Myocyte (in vitro differentiated cells): ENCODE measurements at places on chromosomes 1 and 21.

- DNase-seq: peak; percentile 80
These were observed 31.0 kb downstream of the TMCC2 start for GRCh38 chr1:205258719-205259118.

DNA sequence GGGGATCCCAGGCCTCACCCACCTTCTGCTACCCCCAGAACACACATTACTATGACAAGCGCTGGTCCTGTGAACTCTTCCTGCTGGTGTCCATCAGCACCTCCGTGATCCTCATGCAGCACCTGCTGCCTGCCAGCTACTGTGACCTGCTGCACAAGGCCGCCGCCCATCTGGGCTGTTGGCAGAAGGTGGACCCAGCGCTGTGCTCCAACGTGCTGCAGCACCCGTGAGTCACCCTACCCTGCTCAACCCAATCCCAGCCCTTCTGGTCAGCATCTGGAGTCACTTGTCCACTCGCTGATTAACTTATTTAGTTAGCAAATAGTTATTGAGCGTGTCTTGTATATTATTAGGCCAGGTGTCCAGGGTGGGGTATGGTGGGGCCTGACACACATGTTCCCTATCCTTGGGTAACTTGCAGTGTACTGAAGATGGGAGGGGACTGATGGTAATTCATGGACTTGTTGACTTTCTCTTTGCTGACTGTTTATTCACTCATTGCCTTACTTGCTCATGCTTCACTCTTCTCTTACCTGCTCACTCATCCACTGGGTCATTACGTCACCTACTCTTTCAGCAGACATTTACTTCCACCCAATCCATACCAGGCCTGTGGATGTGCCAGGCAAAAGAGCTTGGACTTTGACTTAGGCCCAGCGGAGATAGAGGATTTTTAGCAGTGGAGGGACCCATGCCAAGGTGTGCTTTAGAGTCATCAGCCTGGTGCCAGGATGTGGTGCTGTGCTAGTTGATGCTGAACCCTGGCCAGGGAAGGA is 12.9 kb upstream of the KPNA6 start:
- no peak for DNase-seq

GRCh38 chr1:183168308-183168707 is 17.8 kb upstream of the LAMC2 start:
- peak; percentile 27 for DNase-seq

- DNase-seq: peak; percentile 36
These were observed 1.1 kb downstream of the C2CD2 start for GRCh38 chr21:41952568-41953248.

GRCh38 chr21:28310711-28311110 is 682.0 kb downstream of the LTN1 start:
- no peak for DNase-seq

DNA sequence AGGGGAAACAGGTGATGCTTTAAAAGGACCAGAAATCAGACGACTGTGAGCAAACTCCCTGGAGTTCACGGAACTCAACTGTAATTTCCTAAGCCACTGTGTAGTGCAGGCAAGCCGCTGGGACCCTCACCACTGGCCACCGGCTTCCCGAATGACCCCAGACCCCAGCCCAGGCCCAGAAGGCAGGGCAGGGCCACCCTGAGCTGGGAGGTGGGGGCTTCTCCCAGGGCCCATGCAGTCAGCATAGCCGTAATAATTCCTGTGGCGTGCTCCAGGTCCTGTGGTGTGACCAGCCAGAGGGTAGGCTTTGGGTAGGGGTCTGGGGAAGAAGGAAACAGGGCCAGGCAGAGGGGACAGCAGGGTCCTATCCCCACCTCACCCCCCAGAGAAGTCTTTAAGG is 3.5 kb upstream of the ARF1 start:
- DNase-seq: no peak

- no peak for DNase-seq
These were observed 19.7 kb upstream of the CHIA start for GRCh38 chr1:111270771-111271463.

GRCh38 chr1:219773110-219773509 is 155.2 kb downstream of the SLC30A10 start:
- no peak for DNase-seq

DNA sequence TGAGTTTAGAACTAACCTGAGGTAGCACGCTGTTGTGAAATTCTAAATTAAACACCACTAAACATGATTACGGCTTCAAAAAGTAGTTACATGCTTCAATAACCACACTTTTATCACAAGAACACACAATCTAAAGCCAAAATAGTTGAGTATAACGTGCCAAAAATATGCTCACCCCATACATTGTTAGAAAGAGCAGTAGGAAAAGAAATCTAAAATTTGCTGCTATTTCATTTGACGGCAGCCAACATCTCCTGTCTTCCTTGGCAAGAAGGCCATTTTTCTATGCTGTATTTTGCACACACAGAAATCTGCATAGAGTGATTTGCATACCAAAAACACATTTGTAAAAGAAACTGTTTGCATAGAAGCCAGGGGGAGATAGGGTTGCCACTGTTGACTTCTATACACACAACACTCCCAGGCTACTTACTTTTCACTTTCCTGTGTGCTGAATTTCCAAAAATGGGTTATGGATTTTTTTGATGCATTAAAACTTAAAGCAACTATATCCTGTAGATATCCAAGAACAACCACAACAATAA is 42.9 kb upstream of the DMRTB1 start:
- no peak for DNase-seq

DNA sequence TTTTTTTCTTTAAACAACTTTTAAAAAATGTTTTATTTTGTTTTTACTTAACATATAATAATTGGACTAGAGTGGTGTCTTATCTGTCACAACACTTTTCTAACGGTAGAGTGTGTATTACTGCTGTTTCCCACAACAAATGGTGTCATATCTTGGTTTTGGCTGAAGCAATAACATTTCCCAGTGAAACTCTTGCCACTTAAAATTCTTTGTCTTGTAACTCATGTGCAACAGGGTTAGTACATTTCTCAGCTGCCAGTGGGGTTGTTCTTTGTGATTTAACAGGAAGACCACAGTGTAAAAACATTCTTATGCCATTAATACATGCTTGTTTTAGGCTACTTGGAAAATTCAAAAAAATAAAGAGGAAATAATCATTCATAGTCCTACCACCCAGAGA is 43.5 kb downstream of the ALPL start:
- DNase-seq: peak; percentile 92

DNA sequence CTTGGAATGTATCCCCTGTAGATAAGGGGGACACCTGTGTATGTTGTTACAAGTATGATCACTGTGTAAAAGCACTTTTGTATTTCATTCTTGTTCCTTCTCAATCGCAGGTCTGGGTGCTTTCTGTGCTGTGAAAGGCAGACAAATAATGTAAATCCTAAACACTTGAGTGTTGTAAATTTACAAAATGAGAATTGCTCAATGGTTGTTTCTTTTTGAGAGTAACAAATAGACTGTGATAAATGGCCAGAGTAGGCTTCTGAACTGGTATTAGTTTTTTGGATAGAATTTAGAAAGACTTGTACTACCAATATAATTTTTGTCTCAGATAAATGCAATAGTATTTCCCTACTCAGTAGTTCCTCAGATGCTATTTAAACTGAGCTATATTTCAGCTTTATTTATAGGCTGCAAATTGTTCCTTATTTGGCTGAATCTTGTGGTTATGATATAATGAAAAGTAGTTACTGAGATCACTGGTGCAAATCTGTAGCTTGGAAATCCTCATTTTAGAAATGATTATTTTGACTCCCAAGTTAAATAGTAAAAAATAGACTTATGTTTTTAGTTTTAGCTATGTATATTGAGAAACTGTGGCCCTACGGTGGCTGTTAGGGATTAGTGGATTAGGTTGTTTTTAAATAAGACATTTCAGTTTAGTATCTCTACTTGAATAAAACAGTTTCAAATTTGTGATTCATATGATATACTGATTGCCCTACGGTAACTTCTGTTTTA is 9.2 kb downstream of the BACH1 start:
- no peak for DNase-seq

DNA sequence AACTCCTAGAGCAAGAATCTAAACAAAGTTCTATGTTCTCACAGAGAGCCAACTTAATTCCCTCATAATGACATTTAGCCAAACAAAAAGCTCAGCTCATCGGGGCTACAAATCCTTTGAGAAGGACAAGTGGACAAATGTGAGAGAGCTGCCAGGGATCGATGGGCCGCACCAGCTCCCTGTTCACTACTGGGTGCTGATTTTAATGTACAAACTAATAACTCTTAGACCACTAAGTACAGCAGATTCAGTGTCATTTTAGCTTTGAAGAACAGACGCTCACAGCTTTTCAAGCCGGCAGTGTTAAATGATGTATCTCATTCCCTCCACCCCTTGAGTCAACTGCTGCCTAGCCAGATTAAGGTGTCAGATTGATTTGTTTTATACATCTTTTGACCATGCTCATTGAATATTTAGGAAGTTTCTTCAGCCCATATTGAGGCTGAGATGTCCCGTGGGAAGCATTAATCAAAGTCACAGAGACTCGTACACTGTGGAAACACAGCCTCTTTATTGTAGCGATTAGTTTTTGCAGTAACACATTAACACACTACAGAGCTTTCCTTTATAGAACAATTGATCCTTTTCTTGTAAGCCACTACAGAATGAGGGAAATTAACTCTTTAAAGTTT is 21.1 kb downstream of the PROX1 start:
- DNase-seq: no peak

- no peak for DNase-seq
These were observed 642 bp upstream of the CREG1 start for GRCh38 chr1:167554028-167554779.

DNA sequence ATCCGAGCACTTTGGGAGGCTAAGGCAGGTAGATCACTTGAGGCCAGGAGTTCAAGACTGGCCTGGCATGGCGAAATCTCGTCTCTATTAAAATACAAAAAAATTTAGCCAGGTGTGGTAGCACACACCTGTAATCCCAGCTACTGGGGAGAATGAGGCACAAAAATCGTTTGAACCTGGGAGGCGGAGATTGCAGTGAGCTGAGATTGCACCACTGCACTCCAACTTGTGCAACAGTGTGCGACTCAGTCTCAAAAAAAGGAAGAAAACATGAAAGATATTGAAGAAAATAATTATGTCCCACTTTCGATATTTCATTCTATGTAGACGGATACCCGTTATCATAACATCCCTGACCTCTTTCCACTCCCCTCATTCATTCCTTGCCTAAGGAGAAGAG is 19.2 kb downstream of the TUT4 start:
- DNase-seq: no peak

DNA sequence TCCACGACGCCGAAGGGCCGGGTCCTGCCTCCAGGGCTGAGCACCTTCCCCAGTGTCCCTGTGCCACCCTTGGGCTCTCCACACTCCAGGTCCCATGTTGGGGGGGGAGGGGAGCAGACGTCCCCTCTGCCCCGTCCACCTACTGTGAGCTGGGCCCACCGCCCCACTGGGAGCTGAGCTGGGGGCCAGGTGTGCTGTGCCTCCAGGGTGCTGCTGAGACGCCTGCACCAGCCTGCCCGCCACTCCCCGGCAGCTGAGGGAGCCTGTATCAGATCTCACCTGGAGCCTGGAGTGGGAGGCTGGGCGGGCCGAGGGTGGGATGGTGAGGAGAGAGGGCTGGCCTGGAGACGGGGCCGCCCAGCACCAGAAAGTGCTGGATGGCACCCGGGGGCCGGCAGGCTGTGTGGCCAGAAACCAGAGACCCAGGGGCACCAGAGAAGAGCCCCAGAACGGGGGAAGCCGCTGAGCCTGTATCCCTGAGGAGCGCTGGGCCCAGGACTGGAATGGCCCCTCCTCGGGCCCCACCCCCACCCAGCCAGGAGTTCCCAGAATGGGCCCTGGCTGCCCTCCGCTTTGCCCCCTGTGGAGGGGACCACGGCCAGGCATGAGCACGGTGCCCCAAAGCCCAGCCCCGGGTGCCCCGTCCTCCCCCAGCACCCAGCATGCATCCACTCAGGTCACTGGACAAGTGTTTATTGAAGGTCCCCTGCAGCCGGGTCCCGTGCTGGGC is 3.4 kb downstream of the TNFRSF18 start:
- no peak for DNase-seq

GRCh38 chr1:24108334-24109165 is 3.4 kb downstream of the MYOM3 start:
- DNase-seq: peak; percentile 80
